CD4-positive, alpha-beta T cell treated with Interleukin-4 for 1 hour (primary cell): ENCODE measurements at places on chromosomes 4 and X.

GRCh38 chr4:54017308-54017707 is 47.1 kb downstream of the CHIC2 start:
- no peak for DNase-seq

DNA sequence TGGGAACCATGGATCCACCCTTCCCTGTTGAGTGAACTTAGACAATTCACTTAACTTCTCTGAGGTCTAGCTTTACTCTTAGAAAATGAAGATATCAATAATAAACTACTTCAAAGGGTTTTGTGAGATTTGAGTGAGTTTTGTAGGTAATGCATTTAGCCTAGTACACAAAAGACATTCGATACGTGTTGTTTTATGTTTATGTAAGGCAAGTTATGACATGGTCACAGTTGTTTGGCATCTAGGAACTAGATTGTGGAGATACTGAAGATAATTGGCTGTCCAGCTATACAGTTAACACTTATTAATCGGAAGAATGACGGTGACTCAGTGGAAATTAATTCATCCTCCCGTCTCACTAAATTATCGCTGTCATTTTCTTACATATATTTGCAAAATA is 1781.1 kb upstream of the TENM3 start:
- no peak for DNase-seq

- no peak for DNase-seq
These were observed 43.3 kb downstream of the CAMK2D start for GRCh38 chr4:113718252-113718651.

- no peak for DNase-seq
These were observed 7.5 kb upstream of the FGF5 start for GRCh38 chr4:80259012-80259411.

DNA sequence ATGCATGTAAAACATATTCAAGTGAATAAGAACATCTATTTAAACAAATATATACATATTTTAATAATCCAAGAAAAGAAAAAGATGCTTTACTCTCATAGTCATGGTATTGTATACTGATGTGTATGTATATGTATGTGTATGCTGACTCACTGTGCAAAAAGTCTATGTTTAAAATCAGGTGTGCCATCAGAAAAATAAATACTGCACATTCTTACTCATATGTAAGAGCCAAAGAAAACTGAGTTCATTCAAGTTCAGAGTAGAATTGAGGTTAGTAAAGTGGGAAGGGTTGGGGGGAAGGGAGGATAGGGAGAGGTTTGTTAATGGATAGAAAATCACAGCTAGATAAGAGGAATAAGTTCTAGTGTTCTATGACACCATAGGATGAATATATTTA is 403.9 kb upstream of the SMIM31 start:
- no peak for DNase-seq

GRCh38 chr4:184282251-184282713 is 64.6 kb upstream of the ENPP6 start:
- peak; percentile 54 for DNase-seq

DNA sequence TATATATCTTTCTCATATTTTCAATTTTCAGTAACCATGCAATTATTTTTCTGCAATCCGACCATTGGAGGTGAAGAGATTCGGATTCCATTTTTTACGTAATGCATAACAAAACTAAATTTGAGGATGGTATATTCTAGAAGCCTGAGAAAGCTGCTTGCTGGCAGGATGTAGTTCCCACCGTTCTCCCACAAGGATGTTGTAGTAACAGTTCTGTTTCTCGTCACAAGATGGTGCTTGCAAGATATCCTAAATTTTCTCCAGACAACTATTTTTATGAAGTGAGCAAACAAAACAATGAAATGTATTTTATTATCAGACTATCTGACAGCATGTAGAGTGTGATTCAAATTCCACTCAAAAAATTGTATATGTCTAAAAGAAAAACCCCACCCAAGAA is 10.7 kb downstream of the PWWP3B start:
- no peak for DNase-seq

DNA sequence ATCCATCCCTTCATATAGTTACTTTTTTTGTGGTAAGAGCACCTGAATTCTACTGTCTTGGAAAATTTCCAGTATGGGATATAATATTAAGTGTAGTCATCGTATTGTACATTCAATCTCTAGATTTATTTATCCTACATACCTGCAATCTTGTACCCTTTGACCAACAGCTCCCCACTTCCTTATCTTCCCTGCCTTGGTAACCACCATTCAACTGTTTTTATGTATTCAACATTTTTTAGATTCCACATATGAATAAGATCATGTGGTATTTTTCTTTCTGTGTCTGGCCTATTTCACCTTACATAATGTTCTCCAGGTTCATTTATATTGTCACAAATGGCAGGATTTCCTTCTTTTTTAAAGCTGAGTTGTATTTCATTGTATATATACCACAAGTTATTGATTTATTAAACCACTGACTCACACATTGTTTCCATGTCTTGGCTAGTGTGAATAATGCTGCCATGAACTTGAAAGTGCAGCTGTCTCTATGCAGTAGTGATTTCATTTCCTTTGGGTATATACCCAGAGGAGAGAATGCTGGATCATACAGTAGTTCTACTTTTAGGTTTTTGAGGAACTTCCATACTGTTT is 572.5 kb downstream of the MAGEB5 start:
- no peak for DNase-seq

- no peak for DNase-seq
These were observed 76.3 kb upstream of the IL15 start for GRCh38 chr4:141560056-141560455.
